ENCODE measurements at places on chromosomes 4 and X. TPM values are rescaled to one million over a fixed set of nuclear protein-coding genes. Genes with fewer than 3 reads are reported as not detected.

The NIPAL1 gene
- total RNA-seq = 0.68 TPM

The UGT8 gene
- 6.3 TPM for total RNA-seq

The ZNF674 gene
- 6.2 TPM for total RNA-seq

The POLN gene
- total RNA-seq = 5.6 TPM

The FABP2 gene
- not detected for total RNA-seq

The IL2 gene
- total RNA-seq = not detected

The ARAP2 gene
- 0.93 TPM for total RNA-seq

The CT47C1 gene
- total RNA-seq = not detected

The MFAP3L gene
- total RNA-seq = 1.7 TPM

The BTK gene
- not detected for total RNA-seq

The MXRA5 gene
- 1.3 TPM for total RNA-seq

The TMPRSS11B gene
- not detected for total RNA-seq

The TASL gene
- not detected for total RNA-seq

The MAN2B2 gene
- total RNA-seq = 9.4 TPM

The NPY1R gene
- total RNA-seq = 0.49 TPM

The TEX13D gene
- total RNA-seq = 1.9 TPM

The PDE6B gene
- 4.1 TPM for total RNA-seq

The DMRTC1 gene
- 0.56 TPM for total RNA-seq

The LSM6 gene
- total RNA-seq = 66.0 TPM

The SPANXA1 gene
- total RNA-seq = not detected

The GPR34 gene
- not detected for total RNA-seq

The BCLAF3 gene
- total RNA-seq = 8.9 TPM
